ENCODE measurements at places on chromosomes 4 and X.

DNA sequence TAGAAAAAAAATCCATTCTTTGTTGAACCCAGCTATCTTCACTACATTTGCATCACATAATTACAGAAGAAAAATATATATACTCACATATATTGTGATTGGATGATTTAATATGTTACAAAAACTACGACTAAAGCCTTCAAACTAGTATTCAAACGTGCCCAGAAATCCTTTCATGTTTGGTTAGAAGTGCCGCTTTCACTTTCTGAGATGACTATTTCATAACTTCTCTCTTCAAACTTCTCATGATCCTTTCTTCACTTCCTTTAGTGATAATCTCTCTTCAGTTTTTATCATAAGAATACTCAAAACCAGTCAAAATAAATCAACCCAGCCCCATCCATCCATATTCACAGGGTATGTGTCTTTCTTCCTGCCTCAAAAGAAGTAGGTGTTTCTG is 50.8 kb upstream of the NAF1 start:
- no peak for DNase-seq

DNA sequence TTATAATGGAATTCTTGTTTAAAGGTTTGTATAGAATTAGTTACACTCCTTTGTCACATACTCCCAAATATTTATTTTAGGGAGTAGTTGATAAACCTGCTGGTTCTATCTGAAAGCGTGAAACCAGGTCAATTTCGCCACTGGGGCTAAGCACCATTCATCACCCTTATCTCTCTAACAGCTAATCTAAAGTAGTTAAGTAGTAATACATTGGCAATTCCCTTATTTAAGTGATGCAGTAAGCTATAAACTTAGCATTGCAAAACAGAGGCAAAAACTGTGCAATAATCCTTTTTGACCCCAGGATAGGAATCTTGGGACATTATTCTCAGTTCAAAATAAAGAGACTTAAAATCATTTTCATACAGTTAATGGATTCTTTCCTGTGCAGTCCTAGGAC is 33.7 kb upstream of the PTPN13 start:
- DNase-seq, result no peak

GRCh38 chr4:6845027-6845426 is 62.5 kb downstream of the KIAA0232 start:
- no peak for DNase-seq

GRCh38 chr4:112633477-112634235 is 3.1 kb downstream of the ZGRF1 start:
- no peak for DNase-seq

- DNase-seq, result no peak
These were observed 53.1 kb downstream of the BMP2K start for GRCh38 chr4:78829296-78829695.

DNA sequence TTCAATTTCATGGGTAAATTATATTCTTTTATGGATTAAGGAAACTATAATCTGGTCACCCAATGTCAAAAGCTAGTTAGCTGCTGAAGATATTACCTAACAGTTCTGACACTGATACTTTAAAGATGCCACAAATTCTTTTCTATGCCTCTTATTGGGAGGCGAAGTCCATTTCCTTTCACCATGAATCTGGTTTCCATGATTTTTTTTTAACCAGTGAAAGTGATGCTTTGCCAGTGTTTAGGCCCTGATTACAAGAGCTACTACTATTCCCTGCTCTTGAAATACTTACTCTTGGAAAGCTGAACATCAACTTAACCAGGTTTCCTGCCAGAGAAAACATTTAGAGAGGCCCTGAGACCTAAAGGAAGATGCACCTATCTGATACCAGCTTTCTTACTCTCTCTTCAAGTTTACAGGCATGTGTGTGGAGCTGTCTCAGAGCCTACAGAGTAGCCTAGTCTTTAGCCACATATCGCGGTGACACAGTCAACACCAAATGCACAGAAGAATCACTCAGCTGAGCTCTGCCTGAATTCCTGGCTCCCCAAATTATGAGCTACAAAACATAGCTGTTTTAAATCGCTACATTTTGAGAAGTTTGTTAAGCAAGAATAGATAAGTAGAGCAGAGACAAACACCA is 1280.8 kb downstream of the PCDH7 start:
- no peak for DNase-seq

DNA sequence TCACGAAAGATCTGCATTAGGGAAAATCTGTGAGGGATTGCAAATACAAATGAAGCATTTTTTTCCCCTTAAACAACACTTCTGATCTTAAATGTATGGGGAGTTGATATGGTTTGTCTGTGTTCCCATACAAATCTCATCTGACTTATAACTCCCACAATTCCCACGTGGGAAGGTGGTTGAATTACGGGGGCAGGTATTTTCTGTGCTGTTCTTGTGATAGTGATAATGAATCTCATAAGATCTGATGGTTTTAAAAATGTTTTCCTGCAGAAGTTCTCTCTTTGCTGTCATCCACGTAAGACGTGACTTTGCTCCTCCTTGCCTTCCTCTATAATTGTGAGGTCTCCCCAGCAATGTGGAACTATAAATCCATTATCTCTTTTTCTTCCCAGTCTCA is 107.4 kb upstream of the KCNIP4 start:
- no peak for DNase-seq

- DNase-seq, result peak; percentile 44
These were observed 81.0 kb downstream of the ADGRA3 start for GRCh38 chr4:22434895-22435294.

DNA sequence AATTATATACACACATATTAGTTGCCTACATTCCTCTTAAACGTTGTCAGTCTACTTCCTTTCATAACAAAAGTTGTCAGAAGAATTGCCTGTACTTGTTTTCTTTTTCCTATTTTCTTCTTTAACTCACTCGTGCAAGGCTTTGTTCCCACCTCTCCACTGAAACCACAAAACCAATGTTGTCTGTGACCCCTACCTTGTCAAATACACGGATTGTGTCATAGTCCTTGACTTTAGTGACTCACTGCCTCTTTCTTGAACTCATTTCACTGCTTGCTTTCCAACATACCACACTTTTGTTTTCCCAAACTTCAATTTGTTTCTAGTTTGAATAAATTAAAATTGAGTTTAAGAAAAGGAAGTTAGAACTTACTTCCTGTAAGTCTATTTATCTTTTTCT is 283.9 kb upstream of the AGA start:
- no peak for DNase-seq

DNA sequence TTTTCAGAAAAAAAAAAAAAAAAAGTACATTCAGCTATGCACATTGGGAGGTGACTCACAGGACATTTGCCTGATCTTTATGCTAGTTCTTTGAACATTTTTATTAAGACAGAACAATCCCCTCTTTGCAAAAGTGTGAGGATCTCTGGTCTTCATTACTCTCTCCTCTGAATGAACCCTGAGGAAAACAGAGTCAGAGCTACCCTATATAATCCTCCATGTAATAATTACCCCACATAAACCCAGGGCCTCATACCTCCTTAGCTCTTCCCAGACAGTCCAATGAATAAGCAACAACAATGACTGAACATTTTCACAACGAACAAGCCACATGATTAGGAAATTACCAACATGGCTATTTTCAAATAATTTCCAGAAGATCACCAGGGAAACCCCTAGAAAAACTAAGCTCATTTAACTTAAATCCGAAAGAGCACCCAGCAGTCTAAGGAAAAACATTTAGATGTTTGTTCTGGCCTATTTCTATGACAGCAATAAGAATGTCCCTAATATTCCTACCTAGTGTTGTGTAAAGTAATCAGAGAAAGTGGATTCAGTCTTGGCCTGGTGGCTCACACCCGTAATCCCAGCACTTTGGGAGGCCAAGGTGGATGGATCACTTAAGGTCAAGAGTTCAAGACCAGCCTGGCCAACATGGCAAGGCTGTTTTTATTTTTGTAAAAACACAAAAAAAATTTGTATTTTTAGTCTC is 37.8 kb downstream of the TBC1D9 start:
- DNase-seq, result no peak

DNA sequence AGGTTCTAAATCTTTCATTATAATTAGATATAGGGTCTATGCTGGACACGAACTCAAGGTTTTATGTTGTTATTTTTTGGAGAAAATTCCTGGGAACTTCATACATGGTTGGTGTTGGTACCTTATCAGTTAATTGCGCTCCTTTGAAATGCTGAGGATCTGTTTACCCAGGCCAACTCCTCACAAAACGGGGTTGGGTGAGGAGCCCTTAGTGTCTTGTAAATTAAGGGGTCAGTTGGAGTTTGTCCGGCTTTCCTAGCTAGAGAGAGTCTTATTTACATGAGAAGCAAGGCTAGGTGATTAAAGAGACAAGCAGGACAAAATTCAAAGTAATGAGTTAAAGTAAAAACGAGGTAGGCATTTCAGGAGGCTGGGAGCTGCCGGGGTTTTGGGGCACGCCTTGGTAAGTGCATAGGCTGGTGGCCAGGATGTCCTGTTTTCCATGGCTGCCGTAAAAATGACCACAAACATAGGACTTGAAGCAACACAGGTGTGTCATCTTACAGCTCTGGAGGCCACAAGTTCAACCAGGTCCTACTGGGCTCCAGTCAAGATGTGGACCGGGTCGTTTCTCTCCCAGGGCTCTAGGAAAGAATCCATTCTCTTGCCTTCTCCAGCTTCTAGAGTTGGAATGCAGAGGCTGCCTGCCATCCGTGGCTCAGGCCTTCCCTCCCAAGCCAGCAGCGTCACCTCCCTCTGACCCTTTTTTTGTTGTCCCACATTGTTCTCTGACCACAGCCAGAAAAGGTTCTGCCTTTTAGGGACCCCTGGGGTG is 19.8 kb downstream of the PSAPL1 start:
- no peak for DNase-seq

DNA sequence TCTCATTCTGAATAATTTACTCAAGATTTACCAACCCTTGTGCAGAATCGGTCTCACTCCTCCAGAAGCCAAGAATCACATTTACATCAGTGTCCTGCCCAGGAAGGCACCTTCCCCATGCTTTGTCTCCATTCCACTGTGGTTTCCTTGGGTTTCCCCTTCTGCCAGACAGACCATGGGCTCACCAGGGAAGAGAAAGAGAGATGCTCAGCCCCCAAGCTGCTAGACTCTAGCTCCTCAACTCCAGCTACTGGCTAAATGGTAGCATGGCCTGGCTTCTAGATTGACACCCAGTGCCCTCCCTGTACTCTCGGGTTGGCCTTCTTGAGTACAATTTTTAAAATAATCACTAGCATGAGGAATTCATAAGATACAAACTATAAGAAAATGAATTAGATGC is 12.9 kb downstream of the TLR10 start:
- DNase-seq, result no peak

DNA sequence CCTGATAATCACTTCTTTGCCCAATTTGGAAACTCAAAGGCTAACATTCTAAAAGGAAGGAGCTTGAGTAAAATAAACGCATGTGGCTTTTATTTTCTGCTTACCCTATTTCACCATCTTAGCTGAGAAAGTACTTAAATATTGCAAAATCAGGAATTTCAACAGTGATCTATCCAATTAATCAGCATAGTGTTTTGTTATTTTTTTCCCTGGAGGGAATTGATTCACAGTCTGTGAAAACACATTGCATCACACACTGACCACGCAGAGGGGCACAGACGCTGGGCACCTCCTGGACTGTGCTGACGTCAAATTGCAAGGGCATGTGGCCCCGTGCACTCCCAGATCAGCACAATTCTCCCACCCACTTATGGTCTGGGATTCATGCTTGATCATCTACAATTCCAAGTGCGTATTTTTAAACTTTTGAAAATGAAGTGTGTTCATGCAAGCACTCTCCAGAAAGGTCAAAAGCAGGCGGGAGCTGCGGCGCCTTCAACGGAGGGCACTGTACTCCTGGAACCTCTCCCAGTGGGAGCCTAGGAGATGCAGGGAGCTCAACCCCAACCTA is 320.6 kb upstream of the PPARGC1A start:
- no peak for DNase-seq

- no peak for DNase-seq
These were observed 37.4 kb downstream of the ETNPPL start for GRCh38 chr4:108725457-108725856.

DNA sequence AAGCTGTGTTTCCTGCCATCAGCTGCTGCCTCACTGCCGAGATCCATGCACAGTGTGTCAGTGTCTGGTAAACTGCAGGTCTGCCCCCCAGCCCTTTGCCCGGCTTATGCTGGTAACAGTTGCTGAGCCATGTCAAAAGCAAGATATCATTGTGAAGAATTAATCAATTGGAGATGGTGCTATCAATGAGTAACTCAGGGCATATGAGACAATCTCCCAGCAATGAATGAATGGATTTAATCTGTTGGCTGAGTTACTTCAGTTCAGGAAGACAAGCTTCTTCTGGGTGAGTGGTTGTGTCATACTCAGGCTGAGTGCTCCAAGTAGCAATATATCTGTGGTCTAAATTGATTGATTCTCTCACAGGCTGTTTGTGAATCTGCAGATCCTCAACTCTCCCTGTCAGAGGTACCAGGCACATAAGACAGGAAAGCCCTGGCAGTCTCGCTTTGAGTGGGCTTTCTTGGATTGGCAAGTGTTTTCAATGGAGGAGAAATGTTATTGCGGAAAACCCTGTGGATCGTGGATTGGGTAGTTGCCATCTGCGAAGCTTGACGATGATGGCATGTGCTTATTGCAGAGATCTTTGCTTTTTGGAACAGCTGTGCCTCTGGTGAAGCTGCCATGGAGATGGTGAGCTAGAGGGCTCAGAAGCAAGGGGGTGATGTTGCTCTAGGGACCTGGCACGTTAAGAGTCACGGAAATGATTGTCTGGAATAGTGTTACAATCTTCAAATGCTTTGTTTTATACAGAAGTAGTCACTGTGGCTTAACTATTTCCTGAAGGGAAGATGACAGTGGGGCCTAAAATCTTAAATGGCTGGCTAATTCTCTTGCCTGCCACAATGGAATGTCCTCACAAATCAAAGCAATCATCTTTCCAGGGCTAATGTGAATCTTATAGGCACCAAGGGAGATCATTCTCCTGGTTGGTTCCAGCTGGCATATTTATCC is 147.6 kb upstream of the TBC1D9 start:
- DNase-seq, result no peak

DNA sequence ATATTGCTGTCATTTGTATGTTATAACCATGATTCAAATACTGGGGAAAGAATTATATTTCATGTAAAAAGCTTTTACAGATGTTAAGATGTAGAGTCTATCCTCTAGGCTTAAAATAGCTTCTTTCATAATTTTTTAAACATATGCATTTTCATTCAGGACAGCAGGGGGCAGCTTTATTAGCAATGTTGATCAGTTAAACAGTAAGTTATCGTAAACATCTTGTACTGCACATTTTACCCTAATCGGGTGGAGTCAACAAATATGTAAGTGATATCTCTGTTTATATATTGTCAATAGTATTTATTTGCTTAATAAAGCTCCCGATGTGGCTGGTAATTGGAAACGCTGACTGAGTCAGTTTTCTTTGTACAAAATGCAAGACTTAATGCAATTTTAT is 142.5 kb upstream of the MED14 start:
- DNase-seq, result no peak

DNA sequence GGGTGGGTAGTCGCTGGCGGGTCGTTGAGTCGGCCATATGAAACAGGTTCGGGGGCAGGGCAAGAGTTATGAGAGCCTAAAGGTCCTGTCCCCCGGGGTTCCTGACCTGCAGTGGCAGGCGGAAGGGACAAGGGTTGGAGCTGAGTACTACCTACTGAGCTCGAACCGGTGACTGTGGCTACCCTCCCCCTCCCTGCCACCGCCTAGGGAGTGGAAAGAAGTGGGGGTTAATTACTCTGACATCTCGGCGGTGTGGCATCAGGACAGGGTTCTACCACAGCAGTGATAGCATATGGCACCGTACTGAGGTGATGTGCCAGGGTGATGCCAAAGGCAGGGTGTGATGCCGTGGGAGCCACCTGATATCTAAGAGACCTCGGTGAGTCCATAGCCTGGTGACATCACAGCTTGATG is 307 bp downstream of the ATG4A start:
- no peak for DNase-seq

GRCh38 chrX:102708900-102709299 is 3.3 kb upstream of the GPRASP2 start:
- no peak for DNase-seq

- DNase-seq, result no peak
These were observed 120.6 kb downstream of the KDR start for GRCh38 chr4:55004831-55005230.
